ENCODE measurements at places on chromosomes 6 and 20. TPM values are rescaled to one million over a fixed set of nuclear protein-coding genes. Genes with fewer than 3 reads are reported as not detected.
A peak's percentile ranks its signal among the peaks of the same experiment; 100 is the strongest.

Gene KHDC1L
- total RNA-seq: not detected

Gene ZBTB12
- total RNA-seq: 1.9 TPM

GRCh38 chr6:3312604-3313231 lies 54.0 kb downstream of the PSMG4 start:
- peak; percentile 43 for DNase-seq

GRCh38 chr20:37316116-37316774 lies 26.8 kb downstream of the MANBAL start:
- no peak for DNase-seq

DNA sequence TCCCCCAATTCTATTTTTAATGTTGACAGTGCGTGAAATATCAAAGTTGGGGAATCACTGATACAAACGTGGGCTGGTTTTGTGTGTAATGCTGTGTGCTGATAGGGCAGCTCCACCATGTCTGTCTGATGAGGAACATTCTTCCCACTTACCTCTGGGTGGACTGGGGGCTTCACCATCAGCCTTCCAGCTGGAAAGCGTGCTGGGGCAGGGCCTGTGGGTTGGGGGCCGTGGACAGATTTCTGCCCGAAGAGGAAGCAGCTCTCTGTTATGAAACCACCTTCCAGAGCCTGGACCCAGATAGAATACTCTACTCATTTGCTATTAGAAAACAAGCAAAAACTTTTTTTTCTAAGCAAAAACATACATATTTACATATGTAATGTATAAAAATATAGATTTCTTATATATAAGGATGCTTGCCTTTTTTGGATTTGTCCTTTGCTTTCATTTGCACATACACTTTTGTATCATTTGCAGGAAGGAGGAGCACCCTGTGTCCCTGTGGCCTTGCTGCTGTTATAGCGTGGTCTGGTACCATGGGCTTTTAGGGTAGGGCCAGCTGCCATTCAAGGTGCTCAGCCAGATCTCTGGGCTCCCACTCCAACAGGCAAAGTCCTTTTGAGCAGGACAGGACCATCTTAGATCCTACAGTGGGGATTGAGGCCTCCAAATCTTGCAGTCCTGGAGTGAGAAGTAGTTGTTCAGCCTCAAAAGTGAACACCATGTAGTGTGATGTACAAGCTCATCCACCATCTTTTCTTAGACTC lies 48.1 kb downstream of the DUSP22 start:
- DNase-seq: no peak

DNA sequence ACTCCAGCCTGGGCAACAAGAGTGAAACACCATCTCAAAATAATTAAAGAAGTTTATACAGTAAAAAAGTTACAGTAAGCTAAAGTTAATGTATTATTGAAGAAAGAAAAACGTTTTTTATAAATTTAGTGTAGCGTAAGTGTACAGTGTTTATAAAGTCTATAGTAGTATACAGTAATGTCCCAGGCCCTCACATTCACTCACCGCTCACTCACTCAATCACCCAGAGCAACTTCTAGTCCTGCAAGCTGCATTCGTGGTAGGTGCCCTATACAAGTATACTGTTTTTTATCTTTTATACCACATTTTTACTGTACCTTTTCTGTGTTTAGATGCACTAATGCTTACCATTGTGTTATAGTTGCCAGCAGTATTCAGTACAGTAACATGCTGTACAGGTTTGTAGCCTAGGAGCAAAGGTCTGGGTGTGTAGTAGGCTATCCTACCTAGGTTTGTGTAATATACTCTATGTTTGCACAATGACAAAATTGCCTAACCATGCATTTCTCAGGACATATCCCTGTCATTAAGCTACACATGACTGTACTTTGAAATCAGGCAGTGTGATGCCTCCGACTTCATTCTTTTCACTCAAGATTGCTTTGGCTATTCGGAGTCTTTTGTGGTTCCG lies 16.7 kb downstream of the MGME1 start:
- DNase-seq: no peak

Gene RSPO3
- 5.9 TPM for total RNA-seq

Gene HMGCLL1
- total RNA-seq: 2.6 TPM

GRCh38 chr6:148840256-148840655 lies 93.4 kb downstream of the UST start:
- no peak for DNase-seq

Gene MYLK4
- total RNA-seq: 1.3 TPM

DNA sequence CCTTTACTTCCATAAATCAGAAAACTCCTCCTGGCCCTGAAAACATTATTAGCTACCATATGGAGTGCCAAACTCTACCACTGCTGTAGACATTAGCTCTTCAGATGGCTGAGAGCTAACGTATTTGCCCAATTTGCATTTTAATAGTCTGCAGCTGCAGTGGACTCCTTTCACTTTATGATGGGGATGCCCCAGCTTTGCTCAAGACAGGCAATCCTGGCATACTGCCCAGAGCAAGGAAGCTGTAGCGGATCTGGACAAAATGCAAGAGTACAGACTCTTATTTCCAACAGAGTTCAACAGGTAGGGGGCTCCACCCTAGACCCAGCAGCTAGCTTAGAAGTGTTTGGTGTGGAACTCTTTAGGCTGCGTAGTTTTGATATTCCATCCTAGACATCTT lies 246.7 kb downstream of the FOXC1 start:
- DNase-seq: no peak

GRCh38 chr20:63196768-63197470 lies 19.0 kb downstream of the YTHDF1 start:
- no peak for DNase-seq

DNA sequence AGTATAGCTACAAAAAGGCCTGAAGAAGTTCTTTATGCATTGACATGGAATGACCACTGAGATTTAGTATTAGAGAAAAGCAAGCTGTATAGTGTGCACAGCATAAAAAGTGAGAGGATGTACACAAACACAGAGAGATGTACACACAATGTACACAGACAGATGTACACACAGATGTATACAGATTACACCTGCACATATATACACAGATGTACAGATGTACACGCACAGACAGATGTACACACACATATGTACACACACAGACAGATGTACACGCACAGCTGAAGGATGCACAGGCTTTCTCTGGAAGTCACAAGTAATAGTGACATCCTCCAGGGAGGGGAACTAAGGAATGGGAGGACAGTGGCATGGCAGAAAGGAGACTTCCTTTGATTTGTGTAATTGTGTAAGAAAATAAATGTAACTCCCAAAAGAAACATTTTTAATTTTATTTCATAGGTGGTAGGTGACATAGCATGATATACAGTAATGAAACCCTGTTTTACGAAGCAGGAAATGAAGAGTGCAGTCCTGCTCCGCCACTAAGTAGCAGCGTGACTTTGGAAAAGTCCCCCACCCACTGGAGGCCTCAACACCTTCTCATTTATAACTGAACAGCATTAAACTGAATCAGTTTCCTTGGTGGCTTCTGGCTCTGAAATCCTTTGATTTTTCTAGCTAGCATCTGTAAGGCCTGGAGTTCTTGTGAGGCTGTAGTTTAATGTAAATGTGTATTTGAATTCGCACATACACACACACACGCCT lies 14.1 kb downstream of the NFATC2 start:
- no peak for DNase-seq

- no peak for DNase-seq
Measured at GRCh38 chr6:35503534-35503933, 6.7 kb upstream of the TEAD3 start.

Gene TRIM31
- not detected for total RNA-seq

DNA sequence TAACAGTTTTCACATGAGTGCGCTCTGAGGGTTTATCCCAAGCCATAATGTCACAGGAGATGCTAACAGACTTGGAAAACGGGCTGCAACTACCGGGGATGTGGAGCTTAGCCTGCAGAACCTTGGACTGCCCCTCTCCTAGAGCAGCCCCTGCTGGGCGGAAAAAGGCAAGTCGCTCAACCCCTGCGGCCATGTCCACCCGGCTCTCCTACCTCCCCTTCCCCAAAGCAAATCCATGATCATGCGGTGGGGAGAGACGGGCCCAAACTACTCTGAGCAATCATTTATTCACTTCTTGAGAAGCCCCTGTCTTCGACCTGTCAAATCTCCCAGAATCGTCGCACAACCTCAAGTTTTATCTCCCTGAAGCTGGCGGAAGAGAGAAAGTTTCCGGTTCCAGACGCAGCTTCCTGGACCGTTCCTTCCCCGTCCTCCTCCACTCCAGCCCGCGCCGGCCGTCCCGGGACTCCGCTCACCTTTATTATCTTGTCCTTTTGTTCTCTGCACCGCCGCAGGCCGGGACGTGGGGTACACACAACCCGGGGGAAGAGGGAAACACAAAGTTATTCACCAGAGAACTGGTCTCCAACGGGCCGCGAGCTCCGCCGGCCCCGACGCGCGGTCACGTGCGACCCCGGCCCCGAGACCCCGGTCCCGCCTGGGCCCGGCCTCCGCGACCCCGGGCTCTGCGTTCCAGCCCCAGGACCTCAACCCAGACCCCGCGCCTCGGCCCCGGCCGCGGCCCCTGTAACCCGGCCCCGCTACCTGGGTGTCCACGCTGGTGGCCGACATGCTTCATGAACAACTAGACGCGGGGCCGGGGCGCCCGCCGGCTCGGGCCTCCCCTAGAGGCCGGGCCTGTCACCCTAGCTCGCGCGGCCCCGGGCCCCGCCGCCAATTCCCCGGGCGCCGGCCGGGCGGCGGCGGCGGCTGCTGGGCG lies 560 bp downstream of the YTHDF1 start:
- no peak for DNase-seq

Gene SPTLC3
- total RNA-seq: 7.9 TPM

DNA sequence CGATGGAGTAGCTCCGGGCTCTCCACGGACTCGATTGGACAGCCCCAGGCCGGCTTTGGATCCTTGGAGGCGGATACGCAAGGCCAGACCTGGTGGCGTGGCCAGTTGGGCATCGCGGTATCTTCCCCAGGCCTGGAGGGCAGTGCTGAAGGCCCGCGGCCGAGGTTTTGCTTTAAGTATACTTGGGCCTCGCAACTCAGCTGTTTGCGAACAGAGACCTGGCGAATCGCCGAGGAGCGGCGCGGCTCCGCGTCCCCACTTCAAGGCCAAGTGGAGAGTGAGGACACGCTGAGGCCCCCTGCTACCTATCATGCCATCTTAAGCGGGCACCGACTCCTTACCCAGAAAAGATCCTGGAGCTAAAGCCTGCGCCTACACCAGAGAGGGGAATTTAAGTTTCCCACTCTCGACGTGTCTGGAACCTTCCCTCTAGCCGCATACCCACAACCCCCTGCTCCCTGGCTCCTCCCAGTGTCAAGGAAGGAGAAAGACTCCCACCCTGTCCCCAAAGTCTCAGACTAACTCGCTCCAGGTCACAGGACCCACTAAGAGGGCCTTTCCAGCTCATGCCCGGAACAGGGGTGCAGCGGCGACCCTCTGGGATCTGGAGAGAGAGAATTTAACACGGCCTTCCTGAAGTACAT lies 4.1 kb downstream of the LINC00237 start:
- no peak for DNase-seq

Gene COL21A1
- total RNA-seq: 2.9 TPM

GRCh38 chr6:75719133-75719532 lies 29.9 kb upstream of the MYO6 start:
- DNase-seq: no peak

DNA sequence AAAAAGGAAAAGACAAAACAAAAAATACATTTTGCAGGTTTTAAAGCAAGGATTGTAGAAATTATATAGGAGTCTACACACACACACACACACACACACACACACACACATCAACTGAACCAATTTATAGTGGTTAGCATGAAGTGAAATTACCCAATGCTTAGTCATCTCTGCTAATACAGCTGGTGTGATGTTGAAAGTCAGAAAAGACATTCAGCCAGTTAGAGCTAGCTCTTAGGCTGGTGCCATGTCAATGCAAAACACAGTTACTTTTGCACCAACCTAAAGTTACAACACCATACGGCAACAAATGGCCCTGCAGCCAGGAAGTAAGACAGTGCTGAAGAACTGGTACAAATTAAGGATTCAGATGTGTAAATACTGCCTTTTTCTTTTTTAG lies 15.2 kb downstream of the FAM210B start:
- no peak for DNase-seq

GRCh38 chr6:100138346-100139022 lies 144.5 kb upstream of the MCHR2 start:
- DNase-seq: no peak

- DNase-seq: no peak
Measured at GRCh38 chr6:73088138-73088813, 137.0 kb downstream of the KHDC1L start.

DNA sequence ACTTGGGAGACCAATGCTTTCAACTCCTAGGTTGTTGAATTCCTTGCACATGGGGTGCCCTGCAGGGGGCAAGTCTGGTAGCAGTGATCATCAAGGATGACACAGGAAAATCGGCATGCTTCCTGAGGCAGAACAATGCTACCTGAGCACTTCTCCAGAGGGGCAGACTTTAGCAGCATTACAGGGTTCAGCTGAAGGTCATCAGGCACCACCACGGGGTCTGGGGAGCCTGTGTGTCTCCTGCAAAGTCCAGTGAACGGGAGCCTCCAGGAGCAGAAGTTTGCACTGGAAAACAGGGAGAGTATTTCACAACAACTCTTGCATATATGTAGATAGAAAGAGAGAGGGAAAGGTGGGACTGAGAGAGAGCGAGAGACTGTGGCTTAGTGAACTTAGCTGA lies 10.2 kb downstream of the VSX1 start:
- DNase-seq: no peak

DNA sequence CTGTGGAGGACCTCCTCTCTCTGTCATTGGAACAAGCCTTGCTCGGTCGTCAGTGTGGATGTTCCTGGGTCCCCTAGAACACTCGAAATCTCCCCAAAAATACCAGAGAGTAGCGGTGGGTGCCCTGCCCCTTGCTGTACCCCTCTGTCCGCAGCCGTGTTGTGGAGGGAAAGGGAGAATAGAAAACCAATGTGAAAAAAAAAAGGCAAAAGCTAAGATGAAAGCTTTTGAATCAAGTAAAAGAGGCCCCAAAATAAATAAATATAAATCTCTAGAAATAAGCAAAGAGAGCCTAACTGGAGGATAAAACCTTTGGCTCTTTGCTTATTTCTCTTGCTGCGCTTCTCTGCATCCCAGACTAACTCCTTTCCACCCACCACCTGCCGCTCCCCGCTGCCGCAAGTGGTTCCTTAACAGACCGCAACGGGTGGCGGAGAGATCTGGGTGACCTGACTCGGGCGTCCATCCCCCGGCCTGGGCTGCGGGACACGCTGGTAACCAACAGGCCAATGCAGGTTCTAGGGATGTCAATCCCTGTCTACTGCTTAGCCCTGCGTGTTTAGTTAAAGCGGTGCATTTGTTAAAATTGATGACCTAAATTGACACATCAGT lies 110.0 kb downstream of the GPX5 start:
- no peak for DNase-seq

DNA sequence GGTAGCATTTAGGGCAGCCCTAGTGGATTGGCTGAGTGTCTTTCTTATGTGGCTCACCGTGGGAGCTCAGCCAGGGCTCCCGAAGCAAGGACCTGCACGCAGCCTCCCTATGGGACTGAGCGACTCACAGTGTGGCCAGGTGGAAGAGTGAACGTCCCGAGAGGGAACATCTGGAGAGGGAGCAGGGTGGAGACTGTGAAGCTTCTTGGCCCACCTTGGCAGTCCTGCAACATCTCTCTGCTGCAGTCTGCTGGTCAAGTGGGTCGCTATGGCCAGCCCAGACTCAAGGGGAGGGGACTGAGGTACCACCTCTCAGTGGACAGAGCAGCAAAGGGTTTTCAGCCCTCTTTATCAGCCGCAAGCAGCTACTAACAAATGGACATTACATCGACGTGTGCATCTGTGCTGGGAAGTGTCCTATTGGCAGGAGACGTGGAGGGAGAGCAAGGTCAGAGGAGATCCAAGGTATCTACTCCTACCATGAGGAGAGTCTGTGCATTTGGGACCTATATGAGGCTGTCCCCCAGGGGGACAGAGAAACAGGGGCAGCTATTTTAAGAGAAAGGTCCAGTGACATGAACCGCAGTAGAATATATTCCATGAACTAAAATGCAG lies 49.0 kb upstream of the NXT1 start:
- DNase-seq: no peak

Data from breast epithelium (tissue), 4 donors.